CD4-positive, alpha-beta T cell treated with Interleukin-1 beta for 1 hour (primary cell): ENCODE measurements at places on chromosomes 1 and 21.

GRCh38 chr1:238649200-238649599 is 737.2 kb upstream of the CHRM3 start:
- DNase-seq: no peak

GRCh38 chr21:38989745-38990423 is 184.2 kb downstream of the ETS2 start:
- no peak for DNase-seq

DNA sequence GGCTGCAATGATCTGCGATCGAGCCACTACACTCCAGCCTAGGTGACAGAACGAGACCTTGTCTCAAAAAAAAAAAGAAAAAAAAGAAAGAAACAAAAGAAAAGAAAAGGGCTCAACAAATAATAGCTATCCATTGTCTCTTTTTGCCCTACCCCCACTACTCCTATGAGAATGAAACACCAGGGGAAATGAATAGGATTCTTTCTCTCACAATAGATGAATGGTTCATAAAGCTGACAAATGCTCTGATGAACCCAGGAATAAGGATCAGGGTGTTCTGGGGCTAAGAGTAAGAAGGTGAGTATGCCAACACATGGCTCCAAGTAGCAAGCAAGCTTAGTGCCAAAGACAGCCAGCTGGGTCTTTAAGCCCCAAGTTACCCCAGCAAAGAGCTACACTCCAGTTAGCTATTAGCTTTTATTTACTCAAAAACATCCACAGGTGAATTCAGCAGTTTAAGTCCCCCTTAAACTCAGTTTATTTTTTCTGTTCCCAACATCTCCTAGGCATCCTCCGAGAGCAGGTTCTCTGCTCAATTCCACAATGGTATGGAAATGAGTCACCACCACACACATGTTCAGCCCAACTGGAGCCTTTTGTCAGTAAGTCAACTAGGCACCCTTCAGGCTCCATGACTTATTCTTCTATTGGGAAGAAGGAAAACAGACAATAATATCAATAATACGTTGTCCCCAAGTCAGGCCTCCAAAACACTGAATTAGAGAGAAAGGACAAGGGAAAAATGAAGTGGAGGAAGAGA is 4.2 kb downstream of the ADORA3 start:
- no peak for DNase-seq

- DNase-seq: no peak
These were observed 251 bp downstream of the GPA33 start for GRCh38 chr1:167089939-167090313.

DNA sequence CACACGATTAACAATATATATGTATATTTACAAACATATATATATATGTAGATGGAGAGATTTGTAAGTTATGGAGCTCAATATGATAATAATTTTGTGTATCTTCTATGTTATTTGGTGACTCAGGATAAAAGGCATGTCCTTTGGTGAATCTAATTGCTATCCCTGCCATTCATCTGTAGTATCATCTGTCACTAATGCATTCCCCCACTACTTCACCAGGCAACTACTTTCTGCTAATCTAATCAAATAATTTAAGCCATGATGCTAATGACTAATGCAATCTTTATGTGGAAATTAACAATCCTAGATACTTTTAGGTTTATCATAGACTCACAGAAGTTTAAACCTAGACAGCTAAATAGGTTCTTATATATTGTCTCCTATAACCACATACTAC is 1074.5 kb downstream of the PLA2G4A start:
- DNase-seq: no peak

DNA sequence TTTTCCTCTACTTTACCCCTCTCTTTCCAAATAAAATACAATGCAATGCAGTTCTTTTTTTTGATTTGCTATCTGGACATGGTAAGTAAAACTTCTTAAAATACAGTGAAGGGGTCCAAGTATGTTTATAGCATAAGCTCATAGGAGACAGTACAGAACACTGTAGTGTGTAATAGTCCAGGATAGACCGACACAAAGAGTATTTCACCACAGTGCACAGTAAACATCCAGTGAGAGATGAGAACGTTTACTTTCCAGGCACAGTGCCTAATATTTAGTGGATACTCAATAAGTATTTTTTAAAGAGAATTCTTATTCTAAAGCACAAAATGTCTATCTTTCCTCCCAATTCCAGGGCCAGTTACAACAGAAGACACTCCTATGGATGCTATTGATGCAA is 14.9 kb downstream of the MIA3 start:
- DNase-seq: no peak

GRCh38 chr1:31755197-31755611 is 8.9 kb downstream of the ADGRB2 start:
- DNase-seq: no peak

DNA sequence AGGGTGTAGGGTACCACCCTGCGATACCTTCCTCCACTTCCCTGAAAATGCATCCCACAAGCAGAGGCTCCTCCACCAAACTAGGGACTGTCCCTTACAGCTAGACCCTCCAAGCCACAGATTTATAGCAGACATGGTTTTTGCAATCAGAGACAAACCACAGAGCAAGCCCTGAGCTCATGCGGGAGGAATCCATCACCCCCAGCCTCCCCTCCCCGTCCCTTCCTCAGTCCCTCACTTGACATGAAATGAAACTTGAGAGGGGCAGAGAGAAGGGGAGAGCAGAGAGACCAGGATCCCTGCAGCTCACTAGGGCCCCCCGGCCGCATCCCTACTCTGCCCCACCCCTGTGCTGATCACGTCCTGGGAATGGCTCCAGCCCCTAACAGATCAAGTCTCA is 94.9 kb downstream of the MRPL37 start:
- no peak for DNase-seq

- DNase-seq: no peak
These were observed 1.6 kb downstream of the SOX13 start for GRCh38 chr1:204074274-204075138.

GRCh38 chr1:114341856-114342255 is 169.1 kb downstream of the TRIM33 start:
- DNase-seq: no peak

GRCh38 chr1:83583351-83584014 is 415.4 kb downstream of the TTLL7 start:
- DNase-seq: peak; percentile 22

GRCh38 chr1:236734141-236734765 is 48.0 kb downstream of the ACTN2 start:
- DNase-seq: no peak

GRCh38 chr1:158998781-158999161 is 10.9 kb upstream of the IFI16 start:
- DNase-seq: peak; percentile 42

DNA sequence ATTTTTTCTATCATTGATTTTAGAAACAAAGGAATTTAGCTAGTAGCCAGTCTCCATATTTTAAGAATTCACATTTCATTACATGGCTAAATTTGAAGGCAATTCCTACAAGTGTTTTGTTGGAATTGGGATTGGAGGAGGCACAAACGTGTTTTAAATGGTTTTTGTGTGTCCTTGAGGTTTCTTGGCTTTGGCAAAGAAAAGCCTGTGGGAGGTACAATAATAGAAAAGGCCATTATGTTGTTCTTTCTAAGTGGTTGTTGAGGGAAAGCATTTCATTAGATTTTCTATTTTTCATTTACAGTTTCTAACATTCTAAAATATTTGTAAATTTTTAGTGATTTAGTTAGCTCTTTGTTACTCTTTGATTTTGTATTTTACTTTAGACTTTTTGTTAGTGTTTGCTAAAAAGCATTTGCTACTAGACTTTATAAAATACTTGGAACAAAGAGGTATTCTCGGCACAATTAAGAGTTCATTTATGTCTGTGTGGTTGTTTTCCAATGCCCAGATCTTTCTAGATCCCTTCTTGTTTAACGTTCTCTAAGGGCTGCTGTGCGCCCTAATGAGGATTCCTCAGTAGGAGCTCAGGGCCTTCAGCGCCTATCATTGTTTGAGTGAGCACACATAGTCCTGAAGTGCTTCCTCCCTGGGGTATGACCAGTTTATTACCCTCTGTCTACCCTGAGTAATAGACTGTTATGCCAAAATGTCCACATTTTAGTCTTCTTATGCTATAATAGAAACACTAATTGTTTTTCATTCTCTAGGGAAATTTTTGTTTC is 70.0 kb upstream of the KIAA1614 start:
- no peak for DNase-seq

DNA sequence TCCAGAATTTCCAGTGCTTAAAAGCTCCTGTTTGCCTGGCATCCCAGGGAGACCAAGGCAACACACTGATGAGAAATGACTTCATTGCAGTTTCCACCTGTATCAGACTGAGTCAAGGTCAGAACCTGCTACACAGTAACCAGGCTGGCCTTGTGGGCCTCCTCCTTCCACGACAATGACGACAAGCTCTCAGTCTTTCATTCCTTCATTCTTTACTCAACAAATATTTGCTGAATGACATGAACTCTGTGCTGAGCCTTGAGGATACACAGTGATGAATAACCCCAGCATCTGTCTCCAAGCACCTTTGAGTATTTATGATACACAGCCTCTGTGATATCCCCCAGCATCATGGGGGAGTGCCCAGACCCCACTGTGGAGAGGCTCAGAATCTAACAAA is 8.9 kb upstream of the LCE5A start:
- no peak for DNase-seq

- no peak for DNase-seq
These were observed 1.4 kb downstream of the ADORA1 start for GRCh38 chr1:203128716-203129500.

DNA sequence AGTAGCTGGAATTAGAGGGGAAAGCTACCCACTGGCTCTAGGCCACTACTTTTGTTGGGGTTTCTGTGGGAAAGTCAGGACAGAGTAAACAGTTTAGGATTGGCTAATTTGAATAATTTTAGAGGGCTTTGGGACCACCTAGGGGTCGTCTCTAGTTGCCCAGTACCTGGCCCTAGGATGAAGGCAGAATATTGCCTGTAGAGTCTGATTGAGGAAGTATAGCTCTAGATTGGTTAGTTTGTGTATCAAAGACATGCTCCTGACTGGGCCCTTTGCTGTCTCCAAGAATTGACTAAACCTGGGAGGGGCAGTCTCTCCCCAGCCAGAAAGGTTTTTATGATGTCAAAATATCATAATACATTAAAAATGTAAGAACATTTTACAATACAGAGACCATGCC is 142.0 kb downstream of the POU2F1 start:
- DNase-seq: no peak

GRCh38 chr1:53362851-53363642 is 35.2 kb upstream of the LRP8 start:
- DNase-seq: no peak

GRCh38 chr1:37174876-37175275 is 140.6 kb upstream of the GRIK3 start:
- DNase-seq: no peak

DNA sequence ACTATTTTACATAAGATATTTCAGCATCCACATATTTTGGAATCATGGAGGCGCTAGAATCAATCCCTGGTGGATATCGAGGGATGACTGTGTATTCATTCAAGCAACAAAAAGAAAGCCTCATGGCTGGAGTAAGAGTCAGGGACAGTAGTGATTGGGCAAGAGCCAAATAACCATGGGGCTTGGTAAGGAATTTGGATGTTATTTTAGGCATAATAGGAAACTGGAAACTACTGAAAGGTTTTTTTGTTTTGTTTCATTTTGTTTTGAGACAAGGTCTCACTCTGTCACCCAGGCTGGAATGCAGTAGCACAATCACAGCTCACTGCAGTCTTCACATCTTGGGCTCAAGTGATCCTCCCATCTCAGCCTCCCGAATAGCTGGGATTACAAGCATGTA is 33.8 kb upstream of the EYA3 start:
- DNase-seq: no peak

DNA sequence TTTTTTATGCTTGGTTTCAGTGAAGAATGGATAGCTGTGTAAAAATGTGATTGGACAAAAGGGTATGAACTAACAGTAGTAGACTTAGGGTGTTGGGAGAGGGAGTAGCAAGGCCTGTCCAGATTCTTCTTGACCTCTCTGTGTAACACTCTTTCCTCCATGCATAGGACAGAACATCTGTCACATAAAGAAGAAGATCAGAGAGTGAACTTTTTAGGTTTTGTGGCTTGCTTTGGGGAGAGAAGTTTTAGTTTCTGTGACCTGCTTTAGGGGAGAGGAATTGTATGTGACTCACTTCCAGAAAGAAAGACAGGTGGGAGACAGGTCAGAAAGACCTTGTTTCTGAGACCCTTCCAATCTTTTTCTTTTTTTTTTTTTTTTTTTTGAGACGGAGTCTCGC is 27.3 kb upstream of the LRRC52 start:
- no peak for DNase-seq

GRCh38 chr1:55888685-55889317 is 673.6 kb upstream of the USP24 start:
- no peak for DNase-seq

GRCh38 chr21:26093122-26093521 is 77.4 kb downstream of the APP start:
- no peak for DNase-seq

GRCh38 chr1:211359876-211360275 is 33.2 kb downstream of the TRAF5 start:
- no peak for DNase-seq

- DNase-seq: no peak
These were observed 128.8 kb downstream of the MACF1 start for GRCh38 chr1:39333296-39333695.

GRCh38 chr1:2275796-2276536 is 47.8 kb downstream of the SKI start:
- no peak for DNase-seq

- DNase-seq: no peak
These were observed 3.9 kb downstream of the ID3 start for GRCh38 chr1:23555270-23555985.

- DNase-seq: no peak
These were observed 675.7 kb upstream of the CHRM3 start for GRCh38 chr1:238710697-238711096.

- no peak for DNase-seq
These were observed 215.5 kb downstream of the KCNJ6 start for GRCh38 chr21:37700641-37701202.

DNA sequence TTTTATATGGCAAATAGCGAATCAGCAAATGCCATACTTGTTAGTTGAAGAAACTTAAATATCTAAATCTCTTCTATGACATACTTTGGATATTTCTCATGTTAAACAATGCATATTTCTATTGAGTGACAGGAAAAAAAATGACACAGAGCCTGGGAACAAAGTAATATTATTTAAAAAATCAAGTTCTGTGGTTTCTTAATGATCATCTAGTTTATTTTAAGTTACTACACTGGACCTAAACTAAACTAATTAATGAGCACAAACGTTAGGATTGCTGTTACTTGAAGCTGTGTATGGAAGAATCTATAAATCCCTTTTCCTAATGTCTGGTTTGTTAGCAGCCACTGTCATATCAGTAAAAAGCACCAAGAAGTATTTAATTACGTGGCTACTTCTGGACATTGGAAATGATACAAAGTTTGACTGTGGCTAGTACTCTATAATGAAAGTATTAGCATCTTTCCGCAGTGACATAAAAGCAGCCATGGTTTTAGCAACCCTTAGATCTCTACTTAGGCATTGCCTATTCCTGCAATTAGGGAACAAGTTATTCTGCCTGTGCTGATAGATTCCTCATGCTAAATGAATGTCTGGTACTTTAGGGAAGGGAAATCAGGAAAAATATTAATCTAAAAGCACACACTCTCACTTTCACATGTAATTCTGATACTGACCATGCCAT is 981.7 kb upstream of the B3GALT2 start:
- no peak for DNase-seq
